ENCODE measurements at places on chromosomes 11 and 22. TPM values are rescaled to one million over a fixed set of nuclear protein-coding genes. Genes with fewer than 3 reads are reported as not detected.

The MYO18B gene
- not detected for total RNA-seq

The ZP1 gene
- total RNA-seq = not detected

The EXPH5 gene
- 4.8 TPM for total RNA-seq

The PHLDA2 gene
- 126 TPM for total RNA-seq

The GNG3 gene
- total RNA-seq = not detected

The RASSF10 gene
- total RNA-seq = 6.5 TPM

The SCN2B gene
- 0.23 TPM for total RNA-seq

The TMEM191C gene
- total RNA-seq = 1.5 TPM

The MOGAT2 gene
- not detected for total RNA-seq

The C2CD3 gene
- total RNA-seq = 6.2 TPM

The KRTAP5-1 gene
- total RNA-seq = not detected

The ACRV1 gene
- total RNA-seq = not detected

The HEPACAM gene
- not detected for total RNA-seq

The TPBGL gene
- total RNA-seq = not detected

The MAPK8IP2 gene
- 0.65 TPM for total RNA-seq

The HPX gene
- total RNA-seq = 0.28 TPM

The APOA4 gene
- not detected for total RNA-seq

The OTOG gene
- total RNA-seq = not detected

The VPS11 gene
- 17.8 TPM for total RNA-seq

The CEND1 gene
- 0.07 TPM for total RNA-seq

The STK33 gene
- 2.4 TPM for total RNA-seq

The DDIAS gene
- total RNA-seq = 8.7 TPM

The FAR1 gene
- total RNA-seq = 44.6 TPM

The NCAM1 gene
- total RNA-seq = not detected

The APOA1 gene
- not detected for total RNA-seq

The TEAD1 gene
- 37.2 TPM for total RNA-seq

The OVOL1 gene
- total RNA-seq = 31.0 TPM

The OR8D4 gene
- not detected for total RNA-seq

The PRCP gene
- total RNA-seq = 21.7 TPM

The MYRF gene
- total RNA-seq = 1.6 TPM

The UBASH3B gene
- 10.1 TPM for total RNA-seq

The C1QTNF5 gene
- total RNA-seq = 0.07 TPM

The TBC1D22A gene
- 26.8 TPM for total RNA-seq

The TRIM48 gene
- not detected for total RNA-seq

The CWC15 gene
- 32.5 TPM for total RNA-seq

The JRKL gene
- total RNA-seq = 4.6 TPM
